Astrocyte of the spinal cord (primary cell): ENCODE measurements at places on chromosomes 7 and 10.

DNA sequence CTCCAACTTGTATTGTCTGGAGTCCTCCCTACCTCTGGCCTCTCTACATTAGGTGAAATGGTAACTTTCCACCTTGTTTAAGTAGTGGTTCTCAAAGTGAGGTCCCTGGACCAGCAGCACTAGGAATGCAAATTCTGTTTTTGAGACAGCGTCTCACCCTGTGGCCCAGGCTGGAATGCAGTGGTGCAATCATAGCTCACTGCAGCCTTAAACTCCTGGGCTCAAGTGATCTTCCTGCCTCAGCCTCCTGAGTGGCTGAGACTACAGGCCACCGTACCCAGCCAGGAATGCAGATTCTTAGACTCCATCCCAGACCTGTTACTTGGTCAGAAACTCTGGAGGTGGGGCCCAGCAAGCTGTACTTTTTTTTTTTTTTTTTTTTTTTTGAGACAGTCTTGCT, 6.8 kb upstream of the TBL2 start:
- DNase-seq: no peak

- no peak for DNase-seq
These were observed 368.9 kb downstream of the SORCS1 start for GRCh38 chr10:106795619-106796018.

DNA sequence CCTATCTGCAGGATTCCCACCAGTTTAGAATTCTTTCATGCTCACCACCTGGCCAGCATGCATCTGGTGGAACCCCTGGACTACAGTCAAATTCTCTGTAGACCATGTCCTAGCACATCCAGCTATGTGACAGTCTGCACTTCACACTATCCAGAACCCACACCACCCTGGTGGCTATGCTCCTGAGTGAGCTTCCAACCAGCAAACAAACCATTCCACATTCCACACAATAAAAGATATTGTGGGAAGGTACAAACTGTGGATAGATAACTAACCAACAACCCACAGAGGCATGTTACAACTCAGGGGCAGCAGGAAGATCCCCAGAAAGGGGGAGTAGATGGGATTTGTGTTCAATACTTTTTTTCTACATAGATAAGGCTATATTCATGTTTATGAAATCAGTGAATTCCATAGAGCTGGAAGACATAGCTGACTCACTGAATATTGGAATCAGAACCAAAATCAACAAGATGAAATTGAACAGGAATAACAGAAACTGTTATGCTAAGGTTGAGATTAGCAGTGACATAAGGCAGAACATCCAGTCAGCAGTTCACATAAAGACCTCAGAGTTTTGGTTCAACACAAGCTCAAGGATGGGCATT, 72.5 kb downstream of the LRRC17 start:
- peak; percentile 47 for DNase-seq

DNA sequence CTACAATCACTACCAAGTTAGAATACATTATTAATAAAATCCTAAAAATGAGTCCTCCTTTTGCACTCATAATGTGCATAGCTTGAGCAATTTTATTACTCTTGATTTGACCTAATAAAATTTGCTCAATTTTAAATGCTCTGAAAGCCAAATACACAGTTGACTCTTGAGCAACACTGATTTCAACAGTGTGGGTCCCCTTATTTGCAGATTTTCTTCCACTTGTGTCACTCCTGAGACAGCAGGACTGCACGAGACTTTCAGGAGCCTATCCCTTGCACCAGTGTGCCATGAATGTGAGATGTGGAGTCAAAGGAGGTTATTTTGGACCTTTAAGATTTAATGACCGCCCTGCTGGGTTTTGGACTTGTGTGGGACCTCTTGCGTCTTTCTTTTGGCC, 23.2 kb downstream of the RNF216 start:
- DNase-seq: no peak

DNA sequence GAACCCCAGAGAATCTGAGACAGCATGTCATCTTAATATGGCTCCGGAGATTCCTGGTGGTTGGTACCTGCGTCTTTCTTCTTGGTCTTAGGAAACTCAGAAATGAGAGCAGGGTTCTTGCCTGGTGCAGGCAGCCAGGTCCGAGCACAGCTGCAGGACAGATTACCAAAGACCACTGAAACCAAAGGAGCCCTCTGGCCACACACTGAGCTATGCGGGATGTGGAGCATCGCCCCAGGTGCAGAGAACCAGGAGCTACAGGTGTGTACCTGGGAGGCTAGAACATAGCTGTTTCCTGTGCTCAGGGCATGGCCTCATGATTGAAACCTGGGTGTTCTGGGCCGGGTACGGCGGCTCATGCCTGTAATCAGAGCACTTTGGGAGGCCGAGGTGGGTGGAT, 635.4 kb downstream of the CALN1 start:
- no peak for DNase-seq

DNA sequence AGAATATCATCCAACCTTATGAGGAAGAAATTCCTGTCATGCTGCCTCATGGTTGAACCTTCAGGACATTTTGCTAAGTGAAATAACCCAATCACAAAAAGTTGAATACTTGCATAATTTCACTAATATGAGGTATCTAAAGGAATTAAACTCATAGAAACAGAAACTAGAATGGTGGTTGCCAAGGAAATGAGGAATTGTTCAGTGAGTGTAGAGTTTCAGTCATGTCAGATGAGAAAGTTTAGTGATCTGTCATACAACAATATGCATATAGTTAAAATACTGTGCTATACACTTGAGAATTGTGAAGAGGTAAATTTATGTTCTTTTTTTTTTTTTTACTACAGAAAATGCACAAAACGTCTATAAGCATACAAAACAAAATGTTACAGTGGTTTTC, 60.7 kb downstream of the R3HCC1L start:
- no peak for DNase-seq

DNA sequence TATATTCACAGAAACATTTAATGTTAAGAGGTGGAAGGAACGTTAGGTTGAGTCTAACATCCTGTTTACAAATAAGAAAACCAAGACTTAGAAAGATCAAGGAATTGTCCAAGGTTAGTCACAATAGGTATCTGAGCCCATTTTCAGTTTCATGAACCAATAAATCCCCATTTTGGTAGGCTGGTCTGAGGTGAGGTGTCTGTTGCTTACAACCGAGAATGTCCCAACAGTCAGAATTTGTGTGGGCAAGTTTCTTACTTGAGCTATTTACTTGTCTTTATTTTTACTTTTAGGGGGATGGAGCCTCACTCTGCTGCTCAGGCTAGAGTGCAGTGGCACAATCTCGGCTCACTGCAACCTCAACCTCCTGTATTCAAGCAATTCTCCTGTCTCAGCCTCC, 23.6 kb downstream of the PANK1 start:
- no peak for DNase-seq

GRCh38 chr10:97234400-97234799, 48.6 kb upstream of the SLIT1 start:
- DNase-seq: peak; percentile 57

DNA sequence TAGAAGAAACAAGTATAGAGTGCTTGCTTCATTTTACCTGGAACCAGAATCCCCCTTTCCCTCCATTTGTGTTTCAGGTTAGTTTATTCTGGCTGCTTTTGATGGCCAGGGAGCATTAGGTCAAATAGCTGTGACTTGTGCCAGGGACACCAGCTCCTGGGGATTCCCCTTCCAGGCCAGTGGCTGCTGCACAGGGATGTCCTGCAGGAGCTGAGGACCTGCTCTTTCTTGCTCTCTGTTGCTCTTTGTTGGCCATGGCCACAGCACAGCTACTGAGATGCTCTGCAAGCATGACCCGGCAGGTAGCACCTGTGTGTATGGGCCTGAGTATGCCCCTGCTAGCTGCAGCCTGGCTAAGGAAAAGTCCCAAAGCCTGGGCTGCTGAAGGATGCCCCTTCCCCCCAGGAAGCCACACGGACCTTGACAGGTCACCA, 208.9 kb downstream of the EBF3 start:
- no peak for DNase-seq

GRCh38 chr7:516606-517456, 2.8 kb downstream of the PDGFA start:
- DNase-seq: peak; percentile 79

GRCh38 chr10:118596426-118597124, 1.1 kb upstream of the PRLHR start:
- DNase-seq: no peak

GRCh38 chr10:77223526-77224460, 413.8 kb downstream of the KCNMA1 start:
- no peak for DNase-seq

DNA sequence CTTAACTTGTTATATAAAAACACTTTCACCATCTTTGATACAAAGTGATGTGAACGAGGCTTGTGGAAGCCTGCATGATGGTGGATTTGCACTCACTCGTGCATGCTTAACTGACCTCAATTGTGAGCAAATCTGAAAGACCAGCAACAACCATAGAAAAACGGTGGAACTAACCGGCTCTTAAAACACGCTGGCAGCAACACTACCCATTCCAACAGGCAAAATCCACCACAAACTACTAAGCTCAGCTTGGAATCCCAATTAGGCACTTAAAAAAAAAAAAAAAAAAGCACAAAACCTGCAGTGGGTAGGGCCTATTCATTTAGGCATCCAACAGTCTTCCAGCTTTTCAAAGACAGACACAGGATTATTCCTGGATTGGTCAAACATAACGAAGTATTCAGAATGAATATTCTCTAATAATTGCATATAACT, 1.8 kb downstream of the GDI2 start:
- peak; percentile 64 for DNase-seq

GRCh38 chr10:35426657-35427056, 90.3 kb downstream of the CCNY start:
- no peak for DNase-seq

GRCh38 chr7:27921081-27921836, 181.3 kb downstream of the TAX1BP1 start:
- DNase-seq: peak; percentile 89

GRCh38 chr10:83603708-83604107, 535.6 kb upstream of the GHITM start:
- DNase-seq: peak; percentile 56

DNA sequence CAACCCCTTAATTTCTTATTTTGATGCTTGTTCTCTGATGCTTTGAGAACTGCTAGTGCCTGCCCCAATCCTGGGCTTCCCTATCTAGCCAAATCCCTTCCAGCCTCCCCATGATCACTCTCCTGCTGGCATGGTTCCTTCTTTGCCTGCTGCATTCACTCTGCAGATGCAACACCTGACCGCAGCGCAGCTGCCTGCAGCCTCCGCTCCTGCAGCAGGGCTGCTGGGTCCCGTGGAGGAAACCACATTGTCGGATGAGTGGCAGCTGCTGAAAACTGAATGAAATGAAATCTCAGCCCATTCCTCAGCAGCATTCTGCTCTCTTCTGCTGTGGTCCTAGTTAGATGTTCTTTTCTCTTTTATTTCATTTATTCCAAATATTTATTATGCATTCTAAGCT, 320.3 kb downstream of the CCDC3 start:
- no peak for DNase-seq

GRCh38 chr7:35285799-35286198, 31.9 kb upstream of the TBX20 start:
- DNase-seq: no peak

- no peak for DNase-seq
These were observed 196.2 kb downstream of the BAMBI start for GRCh38 chr10:28873540-28873939.

GRCh38 chr10:74930965-74931364, 104.6 kb downstream of the KAT6B start:
- DNase-seq: no peak

GRCh38 chr10:11098666-11099065, 81.0 kb downstream of the CELF2 start:
- DNase-seq: no peak

DNA sequence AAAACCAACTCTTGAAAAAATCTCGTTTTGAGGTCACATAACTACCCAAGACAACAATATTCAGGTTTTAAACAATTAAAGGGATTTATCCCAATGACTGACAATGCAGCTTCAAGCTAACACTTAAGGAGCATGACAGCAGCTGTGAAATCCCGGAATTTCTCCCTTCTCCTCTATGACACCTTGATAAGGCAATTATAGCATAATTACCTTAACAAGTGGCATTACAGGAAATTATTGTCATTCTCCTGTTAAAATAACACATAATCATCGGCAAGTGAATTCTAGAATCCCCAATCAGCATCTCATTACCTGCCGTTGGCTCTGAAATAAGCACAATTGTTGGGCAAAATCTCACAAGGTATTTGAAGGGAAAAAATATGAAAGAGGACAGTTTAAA, 417.0 kb upstream of the PFKP start:
- DNase-seq: no peak

DNA sequence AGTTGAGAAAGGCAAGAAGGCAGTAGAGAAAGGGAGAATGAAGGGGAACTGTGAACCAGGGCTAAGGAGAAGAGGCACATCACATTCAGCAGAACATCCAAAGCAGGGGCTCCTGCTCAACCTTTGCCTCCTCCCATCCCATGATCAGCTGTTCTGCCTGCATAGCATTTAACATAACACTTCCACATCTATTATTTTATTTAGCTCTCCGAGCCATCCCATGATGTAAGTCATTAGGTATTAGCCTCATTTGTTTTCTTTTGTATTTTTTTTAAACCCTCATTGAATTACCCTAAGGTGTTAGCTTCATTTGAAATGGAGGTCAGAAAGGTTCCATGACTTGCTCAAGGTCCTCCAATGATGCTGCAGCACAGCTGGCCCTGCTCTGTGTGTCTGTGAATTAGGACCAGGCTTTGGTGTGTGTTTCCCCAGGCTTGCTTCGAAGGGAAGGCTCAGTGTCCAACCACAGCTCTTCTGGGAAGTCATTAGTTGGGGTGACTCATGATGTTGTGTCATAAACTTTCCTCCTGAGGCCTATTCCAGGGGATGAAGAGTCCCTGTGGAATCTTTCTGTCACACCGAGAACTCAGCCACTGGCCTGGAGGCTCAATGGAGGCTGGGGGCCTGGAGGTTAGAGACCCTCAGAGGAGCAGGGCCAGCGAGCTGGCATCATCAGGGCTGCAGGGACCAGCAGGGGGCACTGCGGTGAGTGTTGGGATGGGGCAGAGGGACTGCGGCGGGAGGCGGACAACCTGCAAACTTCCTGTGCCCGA, 16.5 kb downstream of the NPFFR1 start:
- peak; percentile 94 for DNase-seq

- no peak for DNase-seq
These were observed 34.8 kb downstream of the FBH1 start for GRCh38 chr10:5924889-5925288.

DNA sequence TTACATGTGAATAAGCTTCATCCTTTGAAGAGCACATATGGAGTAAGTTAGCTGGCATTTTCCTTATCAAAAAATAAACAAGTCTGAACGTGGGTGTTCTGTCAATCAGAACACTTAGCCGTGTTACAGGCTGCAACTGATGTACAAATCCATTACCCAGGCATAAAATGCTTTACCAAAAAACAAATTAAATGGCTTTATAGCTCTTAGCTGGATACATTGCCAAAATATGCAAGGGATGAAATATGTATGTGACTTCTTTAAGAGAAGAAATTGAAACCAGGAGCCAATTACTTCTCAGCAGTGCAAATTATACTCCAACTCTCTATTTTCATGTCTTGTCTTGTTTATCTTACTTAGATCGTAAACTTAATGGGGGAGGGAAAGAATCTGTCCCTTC, 214.8 kb downstream of the DGKB start:
- peak; percentile 47 for DNase-seq

GRCh38 chr7:39184391-39184790, 206.7 kb downstream of the POU6F2 start:
- no peak for DNase-seq

- no peak for DNase-seq
These were observed 132.6 kb downstream of the CAMK1D start for GRCh38 chr10:12481924-12482323.

GRCh38 chr10:30865141-30865926, 166.3 kb downstream of the ZNF438 start:
- DNase-seq: no peak
